AML-193 (cell line): ENCODE measurements at places on chromosomes 3 and 15.

DNA sequence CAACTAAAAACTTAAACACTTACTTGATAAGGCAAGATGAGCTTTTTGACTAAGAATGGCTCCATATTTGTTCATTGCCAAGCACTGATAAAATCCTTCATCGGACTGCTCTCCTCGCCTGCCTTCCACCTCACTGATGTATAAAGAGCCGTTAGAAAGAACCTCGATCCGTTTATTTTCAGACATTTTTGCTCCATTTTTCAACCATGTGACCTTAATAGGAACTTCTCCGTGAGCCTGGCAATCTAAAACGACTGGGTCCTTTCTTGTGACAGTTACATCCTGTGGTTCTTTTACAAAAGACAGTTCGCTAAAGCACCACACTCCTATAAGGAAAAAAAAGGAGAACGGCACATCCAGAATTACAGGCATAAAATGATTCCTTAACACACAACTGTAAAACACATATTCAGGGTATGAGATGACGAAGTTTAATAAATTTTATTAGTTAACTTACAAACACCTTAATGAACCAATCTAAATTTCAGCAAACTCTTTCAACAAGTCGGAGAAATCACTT lies 2.5 kb downstream of the PRTG start:
- no peak for DNase-seq

GRCh38 chr15:69323893-69324430 lies 25.2 kb downstream of the PAQR5 start:
- DNase-seq = no peak

DNA sequence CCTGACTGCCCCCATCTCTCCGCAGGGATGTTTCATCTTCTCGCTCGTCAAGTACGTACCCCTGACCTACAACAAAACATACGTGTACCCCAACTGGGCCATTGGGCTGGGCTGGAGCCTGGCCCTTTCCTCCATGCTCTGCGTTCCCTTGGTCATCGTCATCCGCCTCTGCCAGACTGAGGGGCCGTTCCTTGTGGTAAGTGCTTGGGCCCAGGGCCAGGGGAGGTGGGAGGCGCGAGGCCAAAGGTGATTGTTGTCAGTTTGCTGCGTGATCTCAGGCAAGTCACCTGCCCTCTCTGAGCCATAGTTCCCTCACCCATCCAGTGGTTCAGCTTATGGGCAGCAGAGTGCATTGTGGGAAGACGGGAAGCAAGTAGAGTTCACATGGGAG lies 58.5 kb downstream of the GRIP2 start:
- DNase-seq = no peak

DNA sequence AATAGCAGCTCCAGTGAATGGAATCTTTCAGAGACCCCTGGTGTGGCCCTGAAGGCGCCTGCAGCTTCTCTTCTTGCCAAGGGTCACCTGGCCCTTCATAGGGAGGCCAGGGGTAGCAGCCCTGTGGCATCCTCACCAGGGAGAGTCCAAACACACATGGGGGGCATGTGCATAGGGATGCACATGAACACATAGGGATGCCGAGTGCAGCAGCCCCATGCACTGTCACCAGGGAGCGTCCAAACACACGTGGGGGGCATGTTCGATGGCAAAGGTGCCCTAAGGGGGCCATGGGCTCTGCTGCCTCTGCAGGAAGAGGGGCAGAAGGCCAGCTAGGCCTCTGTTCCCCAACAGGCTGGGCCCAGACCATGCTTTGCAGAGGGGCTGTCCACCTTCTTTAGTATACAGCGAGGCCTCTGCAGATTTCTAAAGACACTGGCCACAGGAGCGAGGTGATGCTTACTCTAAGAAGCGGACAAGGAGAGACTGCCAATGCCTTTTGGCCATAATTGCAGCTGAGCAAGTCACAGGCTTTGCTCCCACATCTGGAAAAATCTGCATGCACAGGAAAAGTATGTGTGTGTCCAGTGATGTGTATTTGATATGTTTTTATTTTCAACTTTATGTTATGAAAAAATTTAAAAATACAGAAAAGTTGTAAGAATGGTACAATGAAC lies 21.0 kb downstream of the ANAPC13 start:
- DNase-seq = no peak

DNA sequence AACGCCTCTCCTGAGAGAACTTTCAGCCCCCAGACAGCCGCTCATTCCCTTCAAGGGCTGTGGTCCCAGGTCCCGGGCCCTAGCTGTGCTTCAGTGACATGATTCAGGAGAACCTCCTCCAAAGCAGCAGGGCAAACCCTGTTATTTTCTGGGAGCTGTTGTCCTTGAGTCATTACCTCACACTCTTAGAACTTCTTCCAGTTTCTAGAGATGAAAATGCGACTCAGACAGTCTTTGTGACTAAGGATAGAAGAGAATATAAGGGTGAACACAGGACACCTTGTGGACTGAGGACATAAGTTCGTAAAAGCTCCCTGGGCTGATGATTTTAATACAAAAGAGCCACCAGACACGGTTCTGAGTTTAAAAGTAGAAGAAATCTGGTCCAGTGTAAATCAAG lies 203.8 kb downstream of the RORA start:
- DNase-seq = no peak

DNA sequence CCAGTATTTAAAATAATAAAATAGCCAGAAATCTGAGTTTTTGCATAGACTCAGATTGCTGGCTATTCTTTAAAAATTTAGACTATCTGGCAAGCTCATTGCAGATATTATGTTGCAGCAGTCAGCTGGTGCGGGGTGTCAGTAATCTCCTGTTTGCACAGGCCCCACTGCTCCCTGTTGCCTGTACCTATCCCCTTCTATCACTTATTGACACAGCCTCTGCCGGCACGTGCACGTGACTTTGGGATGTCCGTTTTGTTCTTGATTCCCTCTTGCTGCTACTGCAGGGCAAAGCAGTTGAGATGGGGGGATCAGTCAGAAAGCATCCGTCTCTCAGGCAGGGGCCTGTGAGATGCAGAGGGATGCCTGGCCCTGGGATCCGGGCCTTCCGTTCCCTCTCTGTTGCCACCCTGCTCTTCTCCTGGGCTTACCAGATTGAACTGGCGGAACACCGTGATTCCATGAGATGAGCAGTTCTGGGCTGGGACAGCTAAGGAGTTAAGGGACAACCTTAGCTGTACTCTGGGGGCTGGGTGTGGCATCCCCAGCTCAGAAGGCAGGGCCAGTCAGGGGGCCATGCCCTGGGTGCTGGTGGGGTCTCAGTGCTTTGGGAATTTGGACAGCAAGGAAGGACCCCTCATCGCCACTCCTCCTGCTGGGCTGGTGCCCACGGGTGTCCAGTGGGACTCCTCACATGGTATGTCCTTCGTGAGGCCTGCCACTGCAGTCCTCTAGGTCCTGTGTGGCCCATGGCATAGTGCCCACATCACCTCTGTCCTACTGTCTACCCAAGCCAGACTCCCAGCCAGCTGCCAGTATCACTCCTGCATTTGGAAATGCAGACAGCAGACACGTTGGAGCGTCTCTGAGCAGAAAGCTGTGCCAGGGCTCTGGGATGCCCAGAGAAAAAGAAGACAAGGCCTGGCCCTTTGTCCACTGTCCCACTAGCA lies 11.8 kb downstream of the MRAS start:
- no peak for DNase-seq

GRCh38 chr15:83206526-83207008 lies 1.1 kb downstream of the HDGFL3 start:
- no peak for DNase-seq

- no peak for DNase-seq
These were observed 444.9 kb upstream of the TBL1XR1 start for GRCh38 chr3:177642042-177642803.

DNA sequence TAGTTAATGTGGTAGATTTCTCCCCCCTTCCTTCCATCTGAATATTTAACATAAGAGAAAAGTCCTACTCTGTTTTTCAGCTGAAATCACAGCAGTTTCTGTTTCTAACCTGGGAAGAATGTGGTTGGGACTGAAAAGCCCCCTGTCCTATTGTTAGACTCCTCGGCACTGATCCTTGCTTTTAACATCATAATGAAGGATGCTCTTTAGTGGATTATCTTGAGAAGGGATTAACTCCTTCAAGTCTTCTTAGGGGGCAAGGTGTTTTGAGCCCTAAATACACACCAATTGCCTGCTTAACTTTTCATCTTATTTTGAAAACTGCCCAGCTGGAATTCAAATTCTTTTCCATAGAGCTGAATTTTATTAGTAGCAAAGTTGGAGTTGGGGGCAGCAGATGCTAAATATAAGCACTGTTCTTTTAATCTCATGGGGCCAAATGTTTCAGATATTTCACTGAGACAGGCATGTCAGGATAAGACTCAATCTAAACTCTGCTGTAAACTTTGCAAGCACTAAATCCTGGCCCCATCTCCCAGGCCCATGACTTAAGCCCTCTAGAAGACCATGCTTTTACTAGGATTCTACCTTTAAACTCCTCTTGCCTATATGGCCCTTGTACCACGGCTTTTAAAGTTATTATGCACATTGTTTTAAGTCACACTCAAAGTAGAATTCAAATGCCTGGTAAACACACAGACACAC lies 243.2 kb upstream of the NR2F2 start:
- DNase-seq = no peak

DNA sequence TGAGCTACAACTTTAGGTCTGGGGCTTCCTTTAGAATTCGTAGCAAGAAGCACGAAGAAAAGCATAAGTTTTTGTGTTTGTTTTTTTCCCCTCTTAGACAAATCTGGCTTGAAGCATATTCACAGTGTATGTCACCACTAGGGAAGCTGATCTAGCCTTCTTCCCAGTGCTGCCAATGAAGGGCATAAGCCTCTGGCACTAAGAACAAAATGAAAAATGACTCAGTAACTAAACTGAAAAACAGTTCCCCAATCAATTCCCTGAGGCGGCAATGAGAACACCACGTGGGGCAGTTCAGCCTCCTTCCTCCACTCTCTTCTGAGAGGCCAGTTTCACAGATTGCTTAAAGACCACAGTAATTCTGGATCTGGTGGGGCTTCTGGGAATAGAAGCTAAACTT lies 338.1 kb downstream of the GAP43 start:
- no peak for DNase-seq

GRCh38 chr3:54962200-54962599 lies 34.3 kb upstream of the LRTM1 start:
- DNase-seq = no peak

DNA sequence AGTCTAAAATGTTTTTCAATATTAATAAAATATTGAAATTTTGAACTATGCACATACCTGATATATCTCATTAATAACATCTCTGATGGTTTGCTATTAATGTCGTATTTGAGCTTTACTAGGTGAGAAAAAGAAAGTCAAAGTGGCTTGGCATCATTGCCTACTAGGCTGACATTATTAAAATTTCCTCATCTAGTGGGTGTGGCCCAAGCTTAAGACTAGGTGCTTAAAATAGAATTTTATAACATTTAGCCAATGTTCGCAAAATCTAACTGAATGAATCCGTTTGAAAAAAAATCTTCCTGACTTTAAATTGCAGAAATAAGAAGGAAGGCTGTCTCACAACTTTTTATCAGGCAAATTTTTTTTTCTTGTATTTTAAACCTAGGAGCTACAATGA lies 46.1 kb downstream of the ABI3BP start:
- no peak for DNase-seq

DNA sequence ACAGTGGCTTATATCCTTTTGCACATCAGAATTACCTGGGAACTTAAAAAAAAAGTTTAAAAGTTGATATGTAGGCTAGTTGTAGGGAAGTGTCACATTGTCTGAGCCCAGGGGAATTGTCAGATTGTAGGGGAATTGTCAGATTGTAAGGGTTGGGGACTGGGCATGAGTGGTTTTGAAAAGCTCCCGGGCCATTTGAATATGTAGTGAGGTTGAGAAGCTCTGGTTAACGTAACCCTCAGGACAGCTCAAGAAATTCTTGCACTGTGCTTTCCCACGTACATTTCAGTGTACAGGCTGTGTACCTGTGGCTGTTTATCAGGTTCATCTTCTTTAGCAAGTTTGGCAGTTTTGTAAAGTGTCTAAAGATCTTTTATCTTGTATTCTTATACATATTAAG lies 107.0 kb downstream of the FNDC3B start:
- DNase-seq = no peak

DNA sequence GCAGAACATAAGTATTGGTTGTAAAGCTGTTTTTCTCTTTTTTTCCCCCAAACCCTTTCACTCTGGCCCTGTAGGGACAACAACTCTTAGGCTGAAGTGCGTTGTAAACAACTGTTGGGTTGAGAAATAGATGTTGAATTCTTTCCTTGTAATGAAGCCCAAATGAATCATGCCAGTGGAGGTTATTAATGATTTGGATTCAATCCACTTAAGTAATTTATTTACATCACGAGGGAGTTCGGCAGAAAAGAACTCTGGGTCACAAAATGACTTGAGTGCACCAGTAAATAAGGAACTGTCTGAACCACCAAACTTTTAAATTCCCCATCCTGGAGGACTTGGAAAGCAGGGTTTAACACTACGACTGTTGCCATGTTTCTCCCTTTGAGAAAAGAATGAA lies 218.9 kb downstream of the PDZRN3 start:
- DNase-seq = no peak

- no peak for DNase-seq
These were observed 152.7 kb upstream of the TSC22D2 start for GRCh38 chr3:150255413-150255812.

- DNase-seq = no peak
These were observed 32.2 kb upstream of the LACTB start for GRCh38 chr15:63089260-63090043.
